GM19239 (cell line): ENCODE measurements at places on chromosomes 12 and 14.

- no peak for DNase-seq
Observed at GRCh38 chr14:28426960-28427359, 339.6 kb upstream of the FOXG1 start.

DNA sequence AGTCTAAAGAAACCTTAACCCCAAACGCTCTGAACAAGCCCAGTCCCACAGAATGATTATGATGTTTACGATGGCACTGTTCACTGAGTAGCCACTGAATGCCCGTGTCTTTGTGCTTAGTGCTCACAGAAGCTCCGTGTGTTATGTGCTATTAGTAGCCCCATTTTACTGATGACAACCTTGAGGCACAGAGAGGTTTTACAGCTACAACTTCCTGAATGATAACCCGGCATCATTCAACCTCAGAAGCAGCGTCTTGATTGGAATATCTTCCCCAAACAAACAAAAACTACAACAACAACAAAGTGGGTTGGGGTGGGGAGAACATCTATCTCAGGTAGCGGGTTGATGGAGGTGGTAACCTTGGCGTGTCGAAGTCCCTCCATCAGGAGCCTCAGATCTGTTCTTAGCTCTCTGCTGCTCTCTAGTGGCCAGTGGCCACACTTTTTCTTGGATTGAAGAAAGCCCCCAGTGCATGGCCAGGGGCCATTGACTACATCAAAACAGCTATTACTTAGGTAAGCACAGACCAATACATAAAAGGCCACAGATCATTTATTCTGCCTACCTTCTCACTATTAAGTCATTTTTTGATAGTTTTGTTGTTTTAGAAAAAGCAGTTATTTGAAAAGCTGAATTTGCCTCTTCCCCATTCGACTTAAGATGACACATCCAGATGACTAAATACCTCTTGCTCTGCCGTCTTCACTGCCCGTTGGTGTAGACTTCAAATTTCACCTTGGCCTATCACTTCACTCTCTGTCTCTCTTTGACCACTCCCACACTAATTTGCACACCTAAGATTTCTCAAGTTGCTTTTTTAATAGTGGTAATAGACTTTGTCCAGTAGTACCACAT, 376.9 kb downstream of the GALC start:
- peak; percentile 39 for DNase-seq

DNA sequence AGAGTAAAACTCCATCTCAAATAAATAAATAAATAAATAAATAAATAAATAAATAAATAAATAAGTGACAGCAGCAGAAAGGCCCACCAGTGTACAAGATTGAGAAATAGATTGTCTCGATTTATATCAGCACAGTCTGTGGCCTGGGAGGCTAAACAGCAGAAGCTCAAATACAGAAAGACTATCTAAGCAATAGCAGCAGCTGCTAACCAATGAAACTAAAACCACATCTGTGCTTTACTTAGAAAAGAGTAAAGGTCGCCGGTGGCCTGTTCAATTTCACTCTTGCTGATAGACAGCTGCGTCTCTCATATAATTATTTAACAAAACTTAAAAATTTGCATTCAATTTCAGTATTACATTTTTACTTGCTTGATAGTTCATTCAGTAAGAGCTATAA, 325.7 kb downstream of the CEP128 start:
- DNase-seq: no peak

DNA sequence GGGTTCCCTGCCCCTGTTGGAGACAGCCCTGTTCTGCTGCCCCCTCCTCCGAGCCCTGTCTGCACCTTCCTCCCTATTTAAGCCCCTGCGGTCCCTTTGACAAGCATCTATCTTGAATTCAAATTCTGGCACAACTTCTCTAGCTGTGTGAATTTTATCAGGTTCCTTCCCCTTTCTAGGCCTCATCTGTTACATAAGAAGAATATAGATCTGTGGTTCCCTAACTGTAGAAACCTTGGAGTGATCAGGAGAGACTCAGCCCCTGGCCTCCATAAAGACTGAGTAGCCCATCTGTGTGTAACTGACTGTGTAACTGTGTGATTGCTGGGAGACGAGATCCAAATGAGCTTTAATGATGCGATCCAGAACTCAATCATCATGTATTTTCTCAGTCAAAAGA, 13.0 kb upstream of the RACGAP1 start:
- no peak for DNase-seq

DNA sequence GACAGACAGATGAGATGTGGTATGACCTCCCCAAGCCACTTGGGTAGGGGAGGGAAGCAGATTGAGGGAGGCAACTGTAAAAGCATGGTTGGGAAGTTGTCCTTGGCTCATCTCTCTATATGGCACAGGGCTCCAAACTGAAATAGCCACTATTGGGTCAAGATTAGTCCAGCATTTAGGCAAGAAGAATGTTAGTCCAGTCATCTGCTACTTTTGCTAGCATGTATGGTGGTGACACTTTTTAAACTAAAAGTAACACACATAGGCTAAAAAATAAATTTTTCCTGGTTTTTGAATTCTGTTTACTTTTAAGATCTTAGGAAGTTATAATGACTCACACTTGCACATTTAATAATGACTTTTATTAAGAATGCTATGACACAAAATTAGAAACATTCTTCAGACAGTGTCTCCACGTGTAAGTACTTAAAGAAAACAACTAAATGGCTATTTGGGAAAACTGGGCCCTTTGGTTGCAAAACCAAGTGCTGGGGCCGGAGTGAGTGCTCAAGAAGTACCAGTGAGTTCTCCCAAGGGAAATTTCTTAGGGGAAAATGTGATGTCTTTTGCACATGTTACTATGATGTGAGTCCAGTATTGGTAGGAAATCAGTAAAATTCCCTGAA, 179.1 kb upstream of the HIF1A start:
- DNase-seq: no peak

DNA sequence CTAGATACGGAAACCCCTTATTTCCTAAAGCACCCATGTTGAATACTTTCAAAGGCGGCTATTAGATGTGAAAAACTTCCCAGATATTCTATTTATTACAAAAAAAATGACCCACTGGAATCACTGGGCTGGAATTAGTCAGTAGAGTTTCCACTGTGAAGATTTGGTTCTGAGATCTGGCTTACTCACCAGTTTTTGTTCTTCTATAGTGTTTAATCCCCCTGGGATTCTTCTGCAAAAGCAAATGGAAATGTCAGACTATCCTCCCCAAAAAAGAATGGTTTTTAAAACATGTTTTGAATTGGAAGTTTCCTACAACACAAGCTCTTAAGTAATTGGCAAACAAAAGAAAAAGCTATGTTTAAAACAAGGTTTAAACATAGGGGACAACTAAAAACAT, 166.4 kb downstream of the STXBP6 start:
- DNase-seq: no peak

DNA sequence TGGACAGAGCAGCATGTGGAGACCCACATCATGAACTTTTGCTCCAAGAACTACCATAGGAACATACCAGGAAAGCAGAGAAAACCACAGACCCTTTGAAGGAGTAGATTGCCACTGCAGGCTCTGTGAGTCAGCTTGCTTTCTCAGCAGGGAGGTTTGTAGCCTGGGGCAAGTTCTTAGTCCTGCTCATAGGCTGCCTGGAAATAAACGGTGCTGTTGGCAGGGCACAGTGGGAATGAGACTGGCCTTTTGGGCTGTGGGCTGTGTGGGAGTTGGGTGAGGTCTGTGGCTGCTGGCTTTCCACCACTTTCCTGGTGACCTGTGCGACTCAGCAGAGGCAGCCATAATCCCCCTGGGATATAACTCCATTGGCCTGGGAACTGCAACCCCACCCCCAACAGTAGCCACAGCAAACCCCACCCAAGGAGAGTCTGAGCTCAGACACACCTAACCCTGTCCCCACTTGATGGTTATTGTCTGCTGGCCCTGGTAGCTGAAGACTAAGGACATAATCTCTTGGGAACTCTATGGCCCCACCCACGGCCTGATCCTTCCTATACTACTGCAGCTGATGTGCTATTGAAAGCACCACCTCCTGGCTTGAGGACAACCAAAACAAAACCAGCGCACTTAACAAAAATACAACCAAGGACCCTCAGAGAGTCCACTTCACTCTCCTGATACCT, 192.1 kb upstream of the GARIN6 start:
- no peak for DNase-seq

DNA sequence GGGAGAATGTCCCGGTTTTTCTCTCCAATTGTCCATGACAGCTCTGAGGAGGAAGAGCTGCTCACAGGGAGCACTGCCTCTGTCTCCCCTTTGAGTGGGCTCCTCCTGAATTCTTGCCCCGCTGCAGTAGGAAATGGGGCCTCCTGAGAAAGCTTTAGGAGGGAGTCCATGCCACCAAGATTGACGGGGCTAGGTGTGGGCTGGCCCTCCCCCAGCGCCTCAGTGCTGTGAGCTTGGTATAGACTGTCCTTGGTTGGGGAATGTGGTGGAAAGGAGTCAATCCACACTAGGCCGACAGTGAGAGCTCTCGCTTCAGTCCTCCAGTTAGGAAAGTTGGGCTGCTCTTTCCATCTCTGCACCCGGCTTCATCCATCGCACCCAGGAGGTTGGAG, 23.4 kb upstream of the CTDSP2 start:
- DNase-seq: no peak

GRCh38 chr14:104984056-104984894, 1.3 kb upstream of the CLBA1 start:
- DNase-seq: no peak

- no peak for DNase-seq
Observed at GRCh38 chr12:109461846-109462756, 15.0 kb downstream of the KCTD10 start.

DNA sequence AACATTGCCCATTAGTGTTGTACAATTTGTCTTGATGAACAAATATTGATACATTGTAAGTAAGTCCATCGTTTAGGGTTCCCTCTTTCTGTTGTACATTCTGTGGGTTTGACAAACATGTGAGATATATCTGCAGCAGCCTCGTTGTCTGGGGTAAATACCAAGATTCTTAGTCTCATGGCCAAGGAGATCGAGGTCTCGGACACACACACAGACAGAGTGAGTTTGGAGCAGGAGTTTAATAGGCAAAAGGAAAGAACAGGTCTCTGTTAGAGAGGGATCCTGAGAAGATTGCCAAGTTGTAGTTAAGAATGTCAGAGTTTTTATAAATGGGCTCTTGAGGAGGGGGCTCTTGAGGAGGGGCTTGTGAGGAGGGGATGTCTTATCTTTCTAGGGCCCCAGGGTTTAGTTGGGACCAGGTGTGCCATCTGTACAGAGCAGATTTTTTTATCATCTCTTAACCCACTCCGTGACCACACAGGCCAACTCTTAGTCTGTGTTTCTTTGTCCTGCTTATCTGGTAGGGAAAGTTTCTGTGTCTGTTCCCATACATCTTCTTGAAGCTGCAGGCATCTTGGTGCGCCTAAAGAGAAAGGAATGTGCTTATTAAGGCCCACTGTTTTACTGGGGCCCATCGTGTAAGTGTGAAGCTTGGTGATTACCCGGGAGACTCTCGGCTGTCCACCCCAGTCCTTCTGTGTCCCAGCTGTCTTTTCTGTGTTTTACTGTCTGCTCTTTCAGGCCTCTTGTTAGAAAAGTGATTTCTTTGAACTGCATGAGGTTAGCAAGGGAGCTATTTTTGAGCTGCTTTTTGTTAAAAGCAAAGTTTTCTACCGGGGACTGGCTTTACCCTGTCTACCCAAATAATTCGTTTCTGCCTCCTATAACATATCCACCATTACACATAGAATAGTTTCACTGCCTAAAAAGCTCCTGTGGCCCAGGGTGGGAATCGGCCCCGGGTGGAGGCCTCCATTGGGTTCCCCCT, 22.4 kb upstream of the CLEC2D start:
- DNase-seq: no peak

GRCh38 chr12:51000245-51000644, 25.9 kb downstream of the SLC11A2 start:
- DNase-seq: no peak

GRCh38 chr12:50351120-50352043, 45.0 kb downstream of the FAM186A start:
- no peak for DNase-seq

- no peak for DNase-seq
Observed at GRCh38 chr14:94052662-94053061, 26.5 kb downstream of the OTUB2 start.

DNA sequence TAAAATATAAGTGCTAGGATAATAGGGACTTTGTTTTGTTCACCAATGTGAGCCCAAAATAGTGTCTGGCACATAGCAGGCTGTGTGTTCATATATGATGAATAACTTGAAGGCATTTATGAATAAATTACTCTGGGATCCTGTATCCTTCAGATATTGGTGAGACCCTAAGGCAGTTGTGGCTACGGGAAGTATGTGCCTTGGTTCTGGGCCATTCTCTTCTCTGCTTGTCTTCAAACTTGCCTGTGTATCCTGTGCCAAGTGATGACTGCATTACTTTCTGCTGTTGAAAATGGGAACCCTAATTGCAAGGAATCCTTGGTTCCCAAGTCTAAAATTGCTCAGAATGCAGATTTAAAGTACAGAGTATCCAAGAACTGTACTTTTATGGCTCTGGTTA, 67.6 kb upstream of the KTN1 start:
- no peak for DNase-seq

GRCh38 chr12:46795988-46796387, 29.8 kb downstream of the SLC38A4 start:
- no peak for DNase-seq

DNA sequence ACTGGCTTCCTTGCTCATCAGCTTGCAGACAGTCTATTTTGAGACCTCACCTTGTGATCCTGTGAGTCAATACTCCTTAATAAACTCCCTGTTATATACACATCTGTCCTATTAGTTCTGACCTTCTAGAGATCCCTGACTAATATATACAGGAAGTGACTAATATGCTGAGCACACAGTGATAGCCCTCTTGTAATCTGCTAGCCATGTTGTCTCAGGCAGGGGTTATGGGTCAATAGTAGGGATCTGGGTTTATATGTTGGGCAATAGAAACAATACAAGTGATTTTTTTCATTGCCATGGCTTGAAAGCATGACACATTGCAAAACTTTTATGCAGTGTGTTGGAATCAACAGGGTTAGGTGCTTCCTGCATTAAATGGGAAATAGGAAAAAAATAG, 562.2 kb downstream of the GALC start:
- DNase-seq: no peak

- DNase-seq: no peak
Observed at GRCh38 chr14:37197421-37198272, at the start of gene MIPOL1. TSS of gene MIPOL1 (plus strand) at chr14:37197937. CDS start at chr14:37247889, 49,952 bp downstream.

- DNase-seq: no peak
Observed at GRCh38 chr12:120668868-120669840, 17.8 kb upstream of the MLEC start.

DNA sequence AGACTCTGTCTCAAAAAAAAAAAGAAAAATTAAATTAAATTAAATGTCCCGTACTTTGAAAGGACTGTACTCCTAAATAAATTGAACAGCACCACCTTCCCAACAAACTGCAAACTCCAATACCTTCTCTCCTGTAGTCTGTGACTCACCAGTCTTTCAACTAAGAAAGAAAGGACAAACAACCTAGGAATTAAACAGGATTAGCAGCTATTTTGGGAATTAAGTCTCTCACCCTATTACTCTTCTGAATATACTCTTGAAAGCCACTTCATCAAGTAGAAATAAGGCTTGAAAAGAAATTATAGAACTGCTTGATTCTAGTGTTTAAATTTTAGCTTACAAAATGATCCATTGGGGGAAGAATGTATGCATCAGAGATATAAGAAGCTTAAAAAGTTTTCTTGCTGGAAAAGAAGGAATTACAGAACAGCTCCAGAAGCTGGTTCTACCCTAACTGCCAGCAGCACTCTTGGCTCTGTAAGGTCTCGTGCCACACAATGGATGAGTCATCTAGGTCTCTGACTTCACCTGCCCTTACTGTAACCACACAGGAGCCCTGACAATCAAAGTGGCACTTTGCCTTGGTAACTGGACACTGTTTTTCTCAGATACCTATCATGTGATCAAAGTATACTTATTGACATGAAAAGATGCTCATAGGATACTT, 57.0 kb upstream of the CERS5 start:
- DNase-seq: no peak

GRCh38 chr14:32453857-32454810, 125.0 kb downstream of the AKAP6 start:
- DNase-seq: no peak
